Activated CD4-positive, alpha-beta T cell treated with anti-CD3 and anti-CD28 coated beads, Interleukin-2, amount 10 ng/mL, durations not matched to agents 24 days and 14 days (primary cell): ENCODE measurements at places on chromosomes 16 and 17. TPM values are rescaled to one million over a fixed set of nuclear protein-coding genes. Genes with fewer than 3 reads are reported as not detected.

DNA sequence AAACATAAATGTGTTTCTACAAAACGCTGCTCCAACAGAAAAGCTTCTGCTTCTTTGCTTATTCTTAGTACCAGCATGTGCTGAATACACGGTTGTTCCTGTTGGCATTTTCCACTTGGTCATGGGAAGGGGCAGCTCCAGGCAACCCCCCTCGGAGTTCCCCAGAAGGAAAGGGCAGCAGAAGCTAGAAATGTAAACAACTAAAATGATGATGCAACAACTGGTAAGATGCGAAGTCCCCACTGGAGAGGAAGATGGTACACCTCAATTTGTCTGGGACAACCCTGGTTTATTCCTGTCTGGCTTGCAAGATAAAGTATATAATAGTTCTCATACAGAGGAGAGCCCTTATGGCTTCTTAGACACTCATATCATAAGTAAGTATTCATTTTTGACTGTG is 9.2 kb upstream of the CCL13 start:
- H3K27ac ChIP-seq: no peak overlapping the region
- H3K36me3 ChIP-seq: no peaks in the 10 kb centered on the region
- H3K4me3 ChIP-seq: no peak overlapping the region
- no peaks in the 10 kb centered on the region for H3K4me1 ChIP-seq

DNA sequence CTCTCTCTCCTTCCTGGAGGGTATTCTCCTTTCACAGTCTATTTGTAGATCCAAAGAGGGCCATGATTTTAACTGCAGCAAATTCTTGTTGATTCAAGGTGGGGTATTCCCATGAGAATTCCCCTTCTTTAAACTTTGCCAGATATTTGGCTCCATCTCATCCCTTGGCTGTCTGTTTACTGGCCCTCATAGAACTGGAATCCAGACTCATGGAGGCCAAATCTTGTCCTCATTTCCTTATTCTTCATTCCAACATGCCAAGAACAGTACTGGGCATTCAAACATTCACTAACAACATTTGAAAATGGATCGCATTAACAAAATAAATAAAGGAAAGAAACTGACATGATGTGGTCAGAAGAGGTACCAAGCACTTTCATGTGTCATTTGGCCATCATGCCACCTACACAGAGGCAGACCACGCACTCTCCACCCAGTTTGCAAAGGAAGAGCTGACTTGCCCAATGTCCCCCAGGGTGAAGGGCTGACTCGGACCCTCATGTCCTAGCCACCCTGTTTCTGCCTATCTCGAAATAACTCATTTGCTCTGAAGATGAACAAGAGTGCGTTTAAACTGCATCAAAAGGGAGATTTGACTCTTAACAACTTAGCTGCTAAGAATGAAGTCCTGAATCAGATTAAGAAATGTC is 23.1 kb upstream of the SLC35B1 start:
- H3K4me3 ChIP-seq: no peak overlapping the region
- no peaks in the 10 kb centered on the region for H3K27me3 ChIP-seq
- peaks cover 22% of the 10 kb centered on the region for H3K4me1 ChIP-seq
- H3K36me3 ChIP-seq: peaks cover 47% of the 10 kb centered on the region

GRCh38 chr17:47064684-47065083 is 85.6 kb upstream of the RPRML start:
- no peaks in the 10 kb centered on the region for H3K27me3 ChIP-seq
- H3K36me3 ChIP-seq: peaks cover 10% of the 10 kb centered on the region
- H3K4me3 ChIP-seq: no peak overlapping the region
- peaks cover 16% of the 10 kb centered on the region for H3K4me1 ChIP-seq

DNA sequence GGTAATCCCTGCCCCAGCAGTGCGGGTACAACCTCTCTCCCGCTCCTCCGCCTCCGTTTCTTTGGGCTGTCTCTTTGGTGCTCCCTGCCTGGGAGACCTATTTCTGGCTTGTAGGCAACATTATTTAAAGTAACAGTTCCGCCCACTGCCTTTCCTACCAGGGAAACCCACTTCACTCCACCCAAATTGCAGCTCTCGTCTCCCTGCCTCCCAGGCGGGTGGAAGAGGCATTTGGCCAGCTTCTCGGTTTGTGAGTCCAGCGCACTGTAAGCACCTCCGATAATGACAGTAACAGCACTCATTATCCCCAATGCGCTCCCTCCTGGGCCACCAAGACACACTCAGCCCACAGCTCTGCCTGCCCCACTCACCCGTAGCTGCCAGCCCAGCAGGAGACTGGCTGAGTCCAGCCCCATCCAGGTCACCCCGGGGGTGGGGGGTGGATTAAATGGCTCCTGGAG is 165.1 kb upstream of the CDC42EP4 start:
- H3K4me3 ChIP-seq: no peak overlapping the region
- no peaks in the 10 kb centered on the region for H3K4me1 ChIP-seq
- H3K27me3 ChIP-seq: peaks cover 6% of the 10 kb centered on the region
- no peak overlapping the region for H3K27ac ChIP-seq

DNA sequence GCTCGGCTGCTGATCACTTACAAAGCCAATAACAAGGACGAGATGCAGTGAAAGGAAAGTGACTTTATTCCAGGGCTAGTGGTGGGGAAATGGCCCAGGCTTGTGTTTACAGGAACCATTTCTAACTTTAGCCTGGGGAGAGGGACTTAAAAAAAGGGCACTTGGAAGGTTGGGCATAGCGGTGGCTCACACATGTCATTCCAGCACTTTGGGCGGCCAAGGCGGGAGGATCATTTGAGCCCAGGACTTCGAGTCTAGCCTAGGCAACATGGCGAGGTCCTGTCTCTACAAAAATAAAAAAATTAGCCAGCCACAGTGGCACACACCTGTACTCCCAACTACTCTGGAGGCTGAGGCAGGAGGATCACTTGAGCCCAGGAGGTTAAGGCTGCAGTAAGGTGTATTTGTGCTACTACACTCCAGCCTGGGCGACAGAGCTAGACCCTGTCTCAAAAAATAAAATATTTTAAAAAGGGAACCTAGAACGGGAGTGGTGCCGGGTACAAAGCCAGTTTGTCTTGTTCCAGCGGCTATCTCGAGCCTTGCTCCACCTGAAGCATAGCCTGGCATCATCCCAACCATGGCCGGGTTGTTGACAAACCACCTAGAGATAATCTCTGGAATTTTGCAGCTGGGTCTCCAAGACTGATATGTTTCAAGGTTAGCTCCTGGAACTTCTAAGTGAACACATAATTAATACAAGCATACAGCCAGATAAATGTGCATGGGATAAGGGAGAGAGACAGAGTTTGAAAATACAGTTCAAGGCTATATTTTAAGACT is 5.7 kb upstream of the TVP23A start:
- DNase-seq: no peak
- no peak overlapping the region for H3K27ac ChIP-seq
- no peak overlapping the region for H3K4me3 ChIP-seq
- peaks cover 5% of the 10 kb centered on the region for H3K27me3 ChIP-seq
- H3K36me3 ChIP-seq: no peaks in the 10 kb centered on the region

DNA sequence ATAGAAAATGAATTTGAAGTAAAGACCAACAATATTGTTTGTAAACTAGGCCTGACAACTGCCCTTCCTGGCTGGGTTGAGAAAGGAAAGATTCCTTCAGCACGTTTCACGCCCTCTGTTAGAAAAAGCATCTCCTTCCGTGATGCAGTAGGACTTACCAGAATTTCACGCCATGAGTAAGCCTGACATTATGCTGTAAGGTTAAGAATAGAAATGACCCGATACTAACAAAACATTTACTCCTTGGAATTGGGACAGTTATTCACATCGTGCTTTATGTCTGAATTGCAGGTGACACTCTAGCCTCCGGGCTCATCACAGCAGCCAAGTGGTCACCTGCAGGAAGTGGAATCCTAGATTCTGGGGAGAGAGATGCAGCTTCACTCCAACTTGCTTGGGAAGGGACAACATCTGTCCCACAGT is 17.5 kb downstream of the MARCHF10 start:
- no peak for DNase-seq
- no peak overlapping the region for H3K27ac ChIP-seq
- H3K4me3 ChIP-seq: no peak overlapping the region
- H3K4me1 ChIP-seq: peaks cover 8% of the 10 kb centered on the region

DNA sequence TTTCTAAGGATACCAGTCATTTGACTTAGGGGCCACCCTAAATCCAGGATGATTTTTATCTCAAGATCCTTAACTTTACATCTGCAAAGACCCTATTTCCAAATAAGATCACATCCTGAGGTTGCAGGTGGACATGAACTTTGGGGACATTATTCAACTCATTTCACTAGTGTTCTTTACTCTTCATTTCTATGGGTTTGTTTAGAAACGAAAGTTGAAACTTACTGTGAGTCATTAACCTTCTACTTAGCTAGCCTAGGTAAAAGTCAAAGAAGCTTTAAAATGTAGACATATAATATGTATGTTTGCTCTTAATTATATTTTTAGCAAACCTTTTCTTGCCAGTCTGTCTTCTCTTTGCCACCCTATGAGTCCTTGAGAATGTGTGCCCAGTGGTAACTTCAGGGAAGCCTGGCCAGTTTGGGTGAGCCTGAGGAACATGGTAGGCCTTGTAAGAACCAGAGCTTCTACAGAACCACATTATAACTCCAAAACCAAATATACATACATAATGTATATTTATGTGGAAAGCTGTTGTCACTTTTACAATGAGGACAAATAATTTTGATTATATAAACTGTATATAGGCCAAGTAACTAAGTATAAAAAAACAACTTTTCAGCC is 38.4 kb downstream of the BPTF start:
- peak overlapping the region; percentile 55 for H3K4me3 ChIP-seq
- H3K4me1 ChIP-seq: peaks cover 36% of the 10 kb centered on the region
- peak overlapping the region; percentile 88 for H3K27ac ChIP-seq
- no peak for DNase-seq

DNA sequence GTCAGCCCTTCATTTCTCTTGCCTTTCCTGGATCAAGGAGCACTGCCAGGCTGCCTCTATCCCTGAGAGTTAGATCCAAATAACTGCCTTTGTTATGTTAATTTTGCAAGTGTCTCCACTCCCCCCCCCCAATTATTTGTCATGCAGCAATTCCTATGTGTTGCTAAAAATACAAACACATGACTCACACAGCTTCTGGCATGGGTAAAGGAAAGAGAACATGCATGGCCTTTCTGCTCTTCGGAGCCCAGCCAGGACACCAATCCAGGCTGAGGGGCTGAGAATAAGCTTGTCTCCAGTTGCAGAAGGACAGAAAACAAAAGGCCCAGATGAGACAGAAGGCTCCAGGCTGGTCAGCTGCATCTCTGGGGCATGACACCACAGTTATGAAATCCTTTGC is 148.0 kb upstream of the TNRC6C start:
- H3K27ac ChIP-seq: no peak overlapping the region
- H3K27me3 ChIP-seq: peaks cover 5% of the 10 kb centered on the region
- no peaks in the 10 kb centered on the region for H3K4me1 ChIP-seq
- H3K36me3 ChIP-seq: no peaks in the 10 kb centered on the region
- H3K4me3 ChIP-seq: no peak overlapping the region

GRCh38 chr17:11980813-11981212 is 16.5 kb downstream of the ZNF18 start:
- no peaks in the 10 kb centered on the region for H3K4me1 ChIP-seq
- DNase-seq: no peak
- no peaks in the 10 kb centered on the region for H3K27me3 ChIP-seq
- no peak overlapping the region for H3K4me3 ChIP-seq

DNA sequence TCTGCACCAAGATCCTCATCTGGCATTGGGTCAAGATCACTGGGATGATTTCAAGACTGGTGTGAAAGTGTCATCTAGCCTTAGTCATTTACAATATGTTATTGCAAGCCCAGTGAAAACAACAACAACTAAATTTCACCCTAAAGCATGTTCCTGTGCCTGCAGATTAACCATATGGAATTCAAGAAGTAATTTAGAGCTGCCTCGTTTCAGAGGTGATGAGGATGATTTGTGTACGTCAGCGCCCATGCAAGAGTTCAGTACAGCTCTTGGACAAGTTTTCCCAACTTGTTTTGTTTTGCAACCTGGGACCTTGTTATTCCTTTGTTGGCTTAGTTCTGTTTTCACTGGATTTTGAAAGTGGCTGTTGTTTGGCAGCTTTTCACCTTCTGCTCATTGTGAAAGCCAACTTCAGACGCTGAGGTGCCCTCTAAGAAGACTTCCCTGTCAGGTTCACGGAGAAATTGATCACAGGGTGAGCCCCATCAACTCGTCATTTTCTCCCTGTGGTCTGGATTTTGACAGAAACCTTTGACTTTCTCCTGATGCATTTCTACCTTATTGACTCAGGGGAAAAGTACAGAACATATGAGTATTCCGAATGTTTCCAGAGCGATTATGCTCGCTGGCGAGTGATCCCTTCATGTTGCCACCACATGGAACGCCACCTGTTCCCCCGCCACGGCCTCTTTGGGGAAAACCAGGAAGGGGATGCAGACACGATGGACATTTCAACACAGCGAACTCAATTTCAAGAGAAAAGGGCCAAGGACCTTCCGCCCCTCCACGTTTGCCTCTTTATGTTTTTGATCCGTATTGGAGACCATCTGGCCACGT is 85.6 kb downstream of the FOXL1 start:
- H3K36me3 ChIP-seq: peaks cover 2% of the 10 kb centered on the region
- H3K4me3 ChIP-seq: peak overlapping the region; percentile 73
- peaks cover 29% of the 10 kb centered on the region for H3K4me1 ChIP-seq
- no peak for DNase-seq
- no peaks in the 10 kb centered on the region for H3K27me3 ChIP-seq

GRCh38 chr17:77325577-77326075 is 184.9 kb downstream of the SEC14L1 start:
- H3K4me3 ChIP-seq: no peak overlapping the region
- H3K27me3 ChIP-seq: no peaks in the 10 kb centered on the region
- peak overlapping the region; percentile 89 for H3K27ac ChIP-seq
- DNase-seq: no peak

- peak overlapping the region; percentile 93 for H3K27ac ChIP-seq
- no peaks in the 10 kb centered on the region for H3K27me3 ChIP-seq
- DNase-seq: peak; percentile 80
These were observed 431 bp downstream of the SLFN11 start for GRCh38 chr17:35372846-35373533.

GRCh38 chr17:76461765-76462555 is 5.4 kb upstream of the AANAT start:
- no peak overlapping the region for H3K27ac ChIP-seq
- DNase-seq: no peak
- H3K36me3 ChIP-seq: no peaks in the 10 kb centered on the region
- peaks cover 4% of the 10 kb centered on the region for H3K4me1 ChIP-seq
- H3K27me3 ChIP-seq: peaks cover 2% of the 10 kb centered on the region
- no peak overlapping the region for H3K4me3 ChIP-seq

The CBFA2T3 gene
- not detected in 2 replicates for total RNA-seq

The GAS2L2 gene
- not detected in 2 replicates for total RNA-seq

The KIFC3 gene
- total RNA-seq: 0.58 and 1.7 TPM in 2 replicates

The KRTAP17-1 gene
- not detected in 2 replicates for total RNA-seq

The USP6 gene
- 0.02 TPM in 2 replicates for total RNA-seq

The PARD6A gene
- total RNA-seq: 13.5 and 14.0 TPM in 2 replicates

The KCNJ12 gene
- not detected in 2 replicates for total RNA-seq

The SPATA22 gene
- not detected in 2 replicates for total RNA-seq

The TSPAN10 gene
- 0.14 and 0.37 TPM in 2 replicates for total RNA-seq

The CSH1 gene
- total RNA-seq: not detected in 2 replicates
